ENCODE measurements at places on chromosomes 3 and 15.

- no peak for DNase-seq
These were observed 36.6 kb downstream of the CD86 start for GRCh38 chr3:122091602-122092295.

DNA sequence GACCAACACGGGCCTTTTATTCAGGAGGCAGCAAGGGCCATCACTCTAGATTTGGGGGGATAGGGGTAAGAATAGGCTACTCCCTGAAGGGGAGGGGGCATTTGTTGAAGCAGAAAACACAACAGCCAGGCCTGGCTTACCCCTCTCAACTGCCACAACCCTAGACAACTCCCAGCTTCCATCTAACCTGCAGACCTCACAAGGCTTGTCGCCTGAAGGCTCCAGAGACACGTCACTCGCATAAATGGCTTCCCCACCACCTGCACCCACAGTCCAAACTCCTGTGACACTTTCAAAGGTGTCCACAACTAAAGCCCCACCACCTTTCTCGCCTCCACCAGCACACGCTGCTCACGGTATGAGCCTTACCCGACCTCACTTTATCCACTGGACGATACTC, 14.9 kb downstream of the POLG start:
- no peak for DNase-seq

DNA sequence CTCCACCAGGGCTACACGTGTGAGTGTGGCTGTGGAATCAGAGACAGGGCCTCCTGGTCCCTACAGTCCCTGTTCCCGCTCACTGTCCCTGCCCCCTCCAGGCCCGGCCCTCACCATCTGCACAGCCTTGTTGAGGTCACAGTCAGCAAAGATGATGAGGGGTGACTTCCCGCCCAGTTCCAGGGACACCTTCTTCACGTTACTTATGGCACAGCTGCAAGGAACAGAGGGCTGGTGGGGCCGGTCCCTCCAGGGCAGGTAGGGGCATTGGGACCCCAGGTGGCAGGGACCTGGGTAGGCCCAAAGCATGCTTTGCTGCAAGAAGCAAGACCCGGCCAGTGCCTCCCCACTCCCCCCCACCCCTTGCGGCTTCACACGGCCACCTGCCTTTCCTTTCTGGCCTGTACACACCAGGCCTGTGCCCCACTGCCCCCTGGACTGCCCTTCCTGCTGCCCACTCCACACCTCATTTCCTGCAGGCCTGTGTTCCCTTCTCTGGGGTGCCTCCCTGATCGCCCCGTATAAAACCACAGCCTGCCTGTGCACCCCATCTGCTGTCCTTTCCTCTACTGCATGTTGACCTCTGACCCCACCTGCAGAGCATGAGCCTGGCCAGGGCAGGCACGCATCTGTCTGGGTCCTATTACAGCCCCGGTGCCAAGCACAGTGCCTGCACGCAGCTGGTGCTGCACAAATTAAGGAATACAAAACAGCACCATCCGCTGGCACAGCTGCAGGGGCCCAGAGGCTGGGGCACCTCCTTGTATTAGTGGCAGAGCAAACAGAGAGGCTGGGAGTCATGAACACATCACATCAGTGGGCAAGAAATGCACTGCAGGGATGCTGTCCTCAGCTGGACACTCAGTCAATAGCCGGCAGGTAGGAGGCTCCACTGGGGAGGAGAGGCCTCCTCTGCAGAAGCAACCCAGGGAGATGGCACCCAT, 30.8 kb upstream of the SLC41A3 start:
- DNase-seq = no peak

DNA sequence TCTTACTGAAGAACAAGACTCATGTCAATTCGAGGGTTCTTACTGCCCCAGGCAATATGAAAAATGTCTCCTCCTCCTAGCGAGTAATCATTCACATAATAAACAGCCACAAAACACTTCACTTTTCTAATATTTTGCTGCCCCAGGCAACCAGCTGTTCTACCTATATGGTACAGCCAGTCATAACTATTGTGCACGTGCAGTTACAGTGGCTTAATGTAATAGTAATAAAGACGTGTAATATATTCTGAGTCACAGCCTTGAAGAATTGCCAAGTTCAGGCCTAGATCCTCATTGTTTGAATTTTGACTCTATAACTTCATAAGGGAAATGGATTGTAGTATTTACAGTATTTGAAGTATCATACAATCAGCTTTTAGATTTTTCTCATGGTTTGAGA, 1250.0 kb upstream of the GBE1 start:
- DNase-seq = no peak

GRCh38 chr3:186782542-186783057, 777 bp upstream of the EIF4A2 start:
- no peak for DNase-seq

DNA sequence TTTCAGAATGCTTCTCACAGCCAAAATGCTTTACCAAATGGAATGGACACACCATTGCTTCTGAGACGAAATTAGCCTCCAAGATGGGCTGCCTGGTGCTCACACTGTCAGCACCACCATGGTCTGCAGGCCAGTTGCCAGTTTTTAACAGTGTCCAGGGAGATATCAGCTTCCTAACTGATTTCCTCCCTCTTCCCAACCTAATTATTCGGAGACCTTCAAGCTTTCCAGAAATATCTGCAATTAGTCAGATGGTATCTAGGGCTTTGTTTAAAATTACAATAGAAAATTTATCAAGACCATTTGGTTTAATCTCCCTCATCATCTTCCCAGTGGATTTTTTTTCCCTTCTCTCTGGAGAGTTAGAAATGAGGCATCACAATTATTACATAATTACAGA, 287.5 kb downstream of the ZPLD1 start:
- no peak for DNase-seq

- DNase-seq = no peak
These were observed 127.6 kb downstream of the RAB11A start for GRCh38 chr15:65996901-65997300.

- no peak for DNase-seq
These were observed 1123.0 kb downstream of the ROBO1 start for GRCh38 chr3:78644847-78645246.

GRCh38 chr15:52128568-52128967, 16.0 kb upstream of the BCL2L10 start:
- DNase-seq = no peak

- DNase-seq = no peak
These were observed 167.6 kb upstream of the COL8A1 start for GRCh38 chr3:99470841-99471240.

- DNase-seq = no peak
These were observed 48.8 kb upstream of the VGLL4 start for GRCh38 chr3:11692532-11692813.

DNA sequence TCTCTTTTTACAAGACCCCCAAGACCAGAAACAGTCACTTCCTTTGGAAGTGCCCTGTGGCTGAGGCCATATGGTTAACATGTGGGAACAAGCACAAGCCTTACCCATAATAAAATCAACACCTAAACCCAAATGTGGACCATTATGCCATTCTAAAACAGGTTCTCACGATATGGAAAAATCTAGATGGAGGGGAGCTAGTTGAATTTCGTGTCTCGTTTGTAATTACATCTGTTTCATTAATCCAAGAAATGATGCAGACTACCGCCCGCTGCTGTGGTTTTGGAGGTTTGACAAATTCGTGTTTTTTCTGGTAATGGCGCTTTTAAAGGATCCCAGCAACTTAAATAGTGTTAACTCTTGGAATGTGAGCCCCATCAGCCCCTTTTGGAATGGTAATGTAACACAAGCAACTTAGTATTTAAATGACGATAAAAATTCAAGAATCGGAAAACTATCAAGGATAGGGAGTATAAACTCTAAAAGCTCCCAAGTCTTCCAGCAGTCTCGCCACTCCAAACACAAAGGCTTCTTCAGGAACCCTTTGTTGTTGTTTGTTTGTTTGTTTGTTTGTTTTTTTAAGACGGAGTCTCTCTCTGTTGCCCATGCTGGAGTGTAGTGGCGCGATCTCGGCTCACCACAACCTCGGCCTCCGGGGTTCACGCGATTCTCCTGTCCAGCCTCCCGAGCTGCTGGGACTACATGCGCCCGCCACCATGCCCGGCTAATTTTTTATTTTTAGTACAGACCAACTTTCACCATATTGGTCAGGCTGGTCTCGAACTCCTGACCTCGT, 1.1 kb downstream of the CNBP start:
- no peak for DNase-seq

- DNase-seq = no peak
These were observed 328.0 kb downstream of the NLGN1 start for GRCh38 chr3:173725507-173725906.

- DNase-seq = no peak
These were observed 55.8 kb upstream of the MINAR1 start for GRCh38 chr15:79376383-79376782.

- DNase-seq = no peak
These were observed 743.0 kb upstream of the CBLB start for GRCh38 chr3:106611841-106612240.

- DNase-seq = no peak
These were observed 129.6 kb upstream of the AGBL1 start for GRCh38 chr15:85950101-85950500.

DNA sequence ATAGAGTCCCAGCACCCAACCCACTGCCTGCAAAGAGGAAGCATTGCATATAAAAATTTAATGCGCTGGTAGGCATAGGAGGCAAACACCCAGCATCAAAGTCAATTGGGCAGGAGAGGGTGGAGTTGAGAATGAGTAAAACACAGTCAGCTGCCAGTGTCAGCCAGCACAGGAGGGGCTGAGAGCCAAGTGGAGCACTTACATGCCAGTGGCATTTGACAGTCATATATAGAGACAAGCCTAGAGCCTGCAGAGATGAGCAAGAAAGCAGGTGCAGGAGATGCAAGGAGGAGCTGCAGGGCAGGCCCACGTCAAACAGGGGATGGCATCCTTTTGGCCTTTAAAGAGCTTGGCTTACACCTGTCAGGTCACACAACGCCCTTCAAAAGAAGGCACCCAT, 27.6 kb upstream of the ZFAND6 start:
- no peak for DNase-seq

DNA sequence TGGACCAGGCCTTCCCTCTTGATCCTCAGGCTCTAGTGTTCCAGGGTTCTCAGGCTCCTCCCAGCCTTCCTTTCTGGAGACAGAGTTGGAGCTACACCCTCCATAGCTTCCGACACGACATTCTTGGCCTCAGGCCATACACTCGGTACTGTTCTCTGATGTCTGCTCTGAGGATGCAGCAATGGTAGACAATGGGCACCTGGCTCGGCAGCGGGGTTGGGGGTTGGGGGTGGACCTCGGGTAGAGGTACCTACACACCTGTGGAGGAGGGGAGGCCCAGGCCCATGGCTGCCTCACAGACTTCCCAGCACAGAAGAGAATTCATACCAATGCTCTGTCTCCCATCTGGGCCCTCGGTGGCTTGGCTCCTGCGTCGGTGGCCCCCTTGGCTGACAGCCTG, 21.4 kb downstream of the CCDC13 start:
- DNase-seq = no peak

DNA sequence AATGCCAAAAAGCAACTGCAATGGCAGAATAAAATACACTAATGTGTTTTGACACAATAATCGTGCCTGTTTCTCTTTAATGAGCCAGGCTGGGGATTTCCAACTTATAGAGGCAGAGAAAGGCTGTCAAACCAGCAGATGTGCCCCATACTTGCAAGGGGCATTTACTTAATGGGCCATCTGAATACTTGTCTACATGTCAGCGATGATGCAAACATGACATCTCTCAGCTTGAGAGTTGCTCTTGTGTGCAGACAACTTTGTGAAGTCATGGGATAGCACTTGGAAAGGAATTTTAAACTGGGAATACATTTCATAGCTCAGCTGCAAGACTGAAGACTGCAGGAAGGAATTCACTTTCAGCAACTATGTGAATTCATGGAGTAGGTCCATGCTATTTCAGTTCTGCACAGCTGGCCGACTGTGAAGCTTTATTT, 127.4 kb upstream of the ADAMTS9 start:
- no peak for DNase-seq

DNA sequence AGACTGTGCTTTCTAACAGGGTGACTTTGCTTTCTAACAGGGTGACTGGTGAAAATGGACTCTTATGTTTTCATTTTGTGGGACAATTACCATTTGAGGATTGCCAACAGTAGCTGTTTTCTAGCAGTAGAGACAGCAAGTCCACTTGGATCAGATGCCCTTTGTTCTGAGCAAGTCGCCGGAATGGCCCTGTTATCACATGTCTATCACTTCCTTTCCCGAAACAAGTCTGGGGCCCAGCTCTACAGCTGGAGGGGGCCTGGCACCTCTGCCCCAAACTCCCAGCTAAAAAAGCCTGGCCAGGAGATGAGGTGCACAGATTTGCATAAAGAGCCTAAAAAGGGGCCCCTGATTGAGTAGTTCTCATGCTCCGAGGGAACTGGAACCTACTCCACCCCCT, 44.6 kb downstream of the THBS1 start:
- DNase-seq = no peak

- DNase-seq = no peak
These were observed 247.7 kb upstream of the CDIN1 start for GRCh38 chr15:36331531-36332275.
